Activated CD8-positive, alpha-beta memory T cell treated with anti-CD3 and anti-CD28 coated beads for 48 hours (primary cell): ENCODE measurements at places on chromosomes 5 and 9.

DNA sequence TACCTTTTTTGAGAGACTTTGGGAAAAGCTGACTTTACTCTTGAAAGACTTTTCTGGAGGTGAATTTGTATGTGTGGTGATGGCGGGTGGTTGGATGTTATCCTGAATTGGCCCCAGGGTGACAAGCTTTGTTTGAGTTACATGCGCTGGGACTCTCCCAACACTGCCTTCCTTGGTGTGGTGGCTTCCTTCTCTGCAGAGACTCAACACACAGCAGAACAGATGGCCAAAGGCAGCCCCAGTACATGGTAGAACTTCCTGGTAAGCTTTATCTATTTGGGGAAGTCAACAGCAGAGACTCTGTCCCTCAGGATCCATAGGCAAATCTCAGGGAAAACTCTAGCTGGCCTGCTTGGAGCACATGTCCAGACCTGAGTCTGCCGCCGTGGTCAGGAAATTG is 18.1 kb downstream of the C1QTNF2 start:
- no peak for DNase-seq

- DNase-seq: no peak
Measured at GRCh38 chr9:102642651-102643050, 352.5 kb upstream of the CYLC2 start.

GRCh38 chr9:29228558-29228957 is 1655.3 kb upstream of the C9orf72 start:
- no peak for DNase-seq

- DNase-seq: no peak
Measured at GRCh38 chr5:137361280-137361679, 137.8 kb downstream of the SPOCK1 start.

- no peak for DNase-seq
Measured at GRCh38 chr9:81477669-81478068, 211.7 kb downstream of the TLE1 start.

DNA sequence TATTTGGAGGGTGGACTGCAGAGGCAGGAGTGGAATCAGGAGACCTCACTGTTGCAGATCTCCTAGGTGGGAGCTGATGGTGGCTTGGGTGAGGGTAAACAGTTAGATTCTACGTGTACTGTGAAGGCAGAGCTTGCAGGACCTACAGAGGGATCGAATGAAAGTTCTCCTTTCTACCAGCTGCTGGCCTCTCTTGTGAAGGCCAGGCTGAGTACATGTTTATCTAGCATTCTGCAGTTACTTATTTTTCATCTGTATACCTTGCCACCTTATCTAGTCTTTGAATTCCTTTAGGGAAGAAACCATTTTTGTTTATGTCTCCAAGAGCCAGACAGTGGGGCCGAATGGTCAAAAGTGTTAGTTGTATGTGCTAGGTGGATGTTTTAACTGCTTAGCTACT is 57.6 kb downstream of the PTTG1 start:
- no peak for DNase-seq

- DNase-seq: no peak
Measured at GRCh38 chr5:37882636-37883035, 42.8 kb upstream of the GDNF start.

- no peak for DNase-seq
Measured at GRCh38 chr9:87464992-87465378, 32.7 kb upstream of the DAPK1 start.

- DNase-seq: no peak
Measured at GRCh38 chr9:11194246-11194645, 581.4 kb upstream of the PTPRD start.

- DNase-seq: no peak
Measured at GRCh38 chr5:96776621-96777020, 31.1 kb downstream of the ERAP1 start.
